Stimulated activated CD4-positive, alpha-beta T cell treated with anti-CD3 and anti-CD28 coated beads, Interleukin-2, amount 100 ng/mL, for 4 hours (primary cell): ENCODE measurements at places on chromosomes 16 and 17.

GRCh38 chr17:80071116-80071841 lies 30.1 kb upstream of the GAA start:
- no peak for DNase-seq

DNA sequence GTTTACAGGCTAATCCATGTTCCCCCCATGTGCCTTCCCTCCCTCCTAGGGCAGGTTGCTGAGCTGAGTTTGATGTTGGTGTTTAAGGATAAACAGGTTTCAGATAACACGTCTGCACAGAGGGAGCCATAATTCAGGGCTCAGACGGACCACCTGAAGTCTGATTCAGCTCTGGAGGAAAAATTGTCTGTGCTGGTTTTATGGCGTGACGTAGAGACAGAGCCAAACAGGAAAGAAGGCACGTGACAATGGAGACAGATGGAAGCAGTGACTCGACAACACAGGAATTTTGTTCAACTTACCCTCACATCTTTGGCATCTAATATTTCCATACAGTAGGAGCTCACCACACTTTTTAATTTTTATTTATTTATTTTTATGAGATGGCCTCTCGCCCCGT lies 10.7 kb upstream of the USP10 start:
- DNase-seq: no peak

- DNase-seq: no peak
Observed at GRCh38 chr16:86529160-86529559, 18.8 kb downstream of the FOXF1 start.

GRCh38 chr17:5929721-5930120 lies 140.5 kb upstream of the WSCD1 start:
- DNase-seq: no peak

- no peak for DNase-seq
Observed at GRCh38 chr16:22673421-22673831, 140.5 kb upstream of the HS3ST2 start.

- DNase-seq: no peak
Observed at GRCh38 chr16:14151256-14152030, 80.3 kb downstream of the MRTFB start.

DNA sequence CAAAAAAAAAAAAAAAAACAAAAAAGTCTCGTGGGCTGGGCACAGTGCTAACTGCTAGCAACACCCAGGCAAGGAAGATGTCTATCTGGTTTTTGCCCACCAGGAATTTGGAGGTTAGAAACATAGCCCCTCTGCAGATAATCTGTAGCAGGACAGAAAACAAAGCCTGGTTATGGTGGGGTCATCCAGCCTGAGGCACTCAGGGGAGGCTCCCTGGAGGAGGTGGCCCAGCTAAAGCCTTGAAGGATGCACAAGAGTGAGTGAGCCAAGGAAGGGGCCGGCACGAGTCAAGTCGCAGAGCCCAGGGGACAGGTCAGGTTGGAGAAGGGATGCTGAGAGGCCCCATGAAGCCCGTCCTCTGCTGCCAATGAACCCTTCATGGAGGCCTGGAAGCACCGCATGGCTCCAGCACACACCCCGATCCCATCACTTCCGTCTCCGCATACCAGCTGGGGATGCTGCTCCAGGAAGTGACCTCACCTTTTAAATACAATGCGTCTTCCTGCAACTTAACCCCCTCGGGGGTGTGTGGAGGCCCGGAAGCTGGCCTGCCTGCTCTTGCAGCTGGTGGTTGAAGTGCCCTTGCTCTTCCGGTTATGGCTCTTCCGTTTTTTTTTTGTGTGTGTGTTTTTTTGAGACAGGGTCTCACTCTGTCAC lies 86.5 kb downstream of the ENGASE start:
- DNase-seq: no peak

DNA sequence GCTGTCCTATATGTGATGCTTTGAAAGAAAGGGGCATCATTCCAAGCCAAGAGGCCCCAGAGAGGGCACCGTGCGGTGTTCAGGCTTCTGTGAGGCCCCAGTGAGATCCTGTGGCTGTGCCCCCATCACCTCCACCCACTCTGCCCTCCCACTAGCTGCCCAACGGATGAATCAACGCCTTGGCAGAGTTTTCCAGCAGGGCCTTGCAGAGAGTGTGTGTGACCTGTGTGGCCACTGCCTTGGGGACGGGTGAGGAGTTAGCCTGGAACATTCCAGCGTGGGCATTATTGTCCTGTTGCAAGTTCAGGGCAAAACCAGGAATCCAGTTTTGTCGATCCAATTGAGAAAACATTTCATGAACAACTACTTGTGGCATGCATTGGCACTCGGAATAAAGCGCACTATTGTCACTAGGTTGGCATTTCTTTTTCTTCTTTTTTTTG lies 53.7 kb downstream of the SF3B3 start:
- DNase-seq: no peak

DNA sequence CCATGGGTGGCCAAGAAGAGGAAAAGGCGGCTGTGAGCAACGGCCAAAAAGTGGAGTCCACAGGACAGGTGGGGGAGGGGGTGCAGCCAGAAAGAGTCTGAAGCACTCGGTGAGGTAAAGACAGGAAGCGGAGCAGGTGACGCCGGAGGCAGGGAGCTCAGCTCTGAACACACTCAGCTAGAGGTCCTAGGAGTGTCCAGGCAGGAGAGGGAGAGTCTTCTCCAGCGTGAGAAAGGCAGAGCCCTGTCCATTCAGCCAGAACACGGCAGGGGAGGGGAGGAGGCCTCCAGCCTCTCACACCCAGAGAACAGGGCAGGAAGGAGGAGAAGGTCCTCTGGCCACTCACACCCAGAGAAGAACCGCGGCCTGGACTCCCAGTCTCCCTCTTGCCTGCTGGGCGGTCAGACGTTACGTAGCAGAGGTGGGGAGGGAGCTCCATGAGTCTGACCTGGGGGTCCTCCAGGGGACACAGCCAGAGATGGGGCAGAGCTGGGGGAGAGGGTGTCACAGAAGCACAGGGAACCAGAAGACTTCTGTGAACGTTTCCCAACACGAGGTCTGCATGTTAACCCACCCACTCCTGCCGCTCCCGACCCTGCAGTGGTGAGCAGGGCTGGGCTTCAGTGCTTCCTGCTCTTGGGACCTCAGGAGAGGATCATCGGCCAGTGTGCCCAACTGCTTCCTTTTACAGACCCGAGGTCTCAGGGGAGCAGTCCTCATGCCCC lies 89.2 kb downstream of the ABR start:
- no peak for DNase-seq

GRCh38 chr16:825341-826061 lies 25.0 kb upstream of the GNG13 start:
- DNase-seq: no peak

GRCh38 chr16:45454-45853 lies 8.0 kb downstream of the POLR3K start:
- DNase-seq: no peak

DNA sequence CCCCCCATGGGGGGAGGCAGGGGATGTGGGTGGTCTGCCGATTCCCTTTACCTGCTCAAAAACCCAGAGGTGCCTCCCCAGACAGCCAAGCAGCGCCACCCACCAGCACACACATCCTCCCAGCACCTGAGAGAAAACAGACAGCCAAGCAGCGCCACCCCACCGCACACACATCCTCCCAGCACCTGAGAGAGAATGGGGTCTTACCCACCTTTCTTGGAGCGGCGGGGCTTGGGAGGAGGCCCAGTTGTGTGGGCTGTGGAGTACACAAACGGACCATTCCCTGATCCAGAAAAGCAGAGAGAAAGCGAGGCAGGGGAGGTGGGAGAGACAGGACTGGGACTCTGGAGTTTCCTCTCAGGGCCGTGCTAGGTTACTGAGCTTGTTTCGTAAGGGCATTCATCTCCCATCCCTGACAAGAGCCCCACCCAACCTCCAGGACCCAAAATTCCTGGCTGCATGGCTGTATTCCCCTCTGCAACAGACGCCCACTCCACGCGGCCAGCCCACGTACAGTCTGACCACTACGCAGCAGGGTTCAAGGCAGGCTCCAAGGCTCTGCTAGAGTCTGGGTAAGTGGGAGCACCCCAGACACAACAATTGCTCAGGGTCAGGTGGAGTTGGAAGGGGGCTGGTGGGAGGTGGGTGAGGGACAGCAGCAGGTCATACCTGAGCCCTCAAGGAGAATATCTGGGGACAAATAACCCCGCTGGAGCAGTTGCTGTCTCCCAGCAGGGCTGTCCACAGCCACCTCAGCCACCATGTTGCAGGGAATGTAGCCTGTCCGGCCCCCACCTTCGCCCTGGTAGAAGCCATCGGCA lies 22.3 kb downstream of the TSPOAP1 start:
- no peak for DNase-seq

GRCh38 chr16:20897253-20897897 lies 2.8 kb downstream of the DCUN1D3 start:
- no peak for DNase-seq

DNA sequence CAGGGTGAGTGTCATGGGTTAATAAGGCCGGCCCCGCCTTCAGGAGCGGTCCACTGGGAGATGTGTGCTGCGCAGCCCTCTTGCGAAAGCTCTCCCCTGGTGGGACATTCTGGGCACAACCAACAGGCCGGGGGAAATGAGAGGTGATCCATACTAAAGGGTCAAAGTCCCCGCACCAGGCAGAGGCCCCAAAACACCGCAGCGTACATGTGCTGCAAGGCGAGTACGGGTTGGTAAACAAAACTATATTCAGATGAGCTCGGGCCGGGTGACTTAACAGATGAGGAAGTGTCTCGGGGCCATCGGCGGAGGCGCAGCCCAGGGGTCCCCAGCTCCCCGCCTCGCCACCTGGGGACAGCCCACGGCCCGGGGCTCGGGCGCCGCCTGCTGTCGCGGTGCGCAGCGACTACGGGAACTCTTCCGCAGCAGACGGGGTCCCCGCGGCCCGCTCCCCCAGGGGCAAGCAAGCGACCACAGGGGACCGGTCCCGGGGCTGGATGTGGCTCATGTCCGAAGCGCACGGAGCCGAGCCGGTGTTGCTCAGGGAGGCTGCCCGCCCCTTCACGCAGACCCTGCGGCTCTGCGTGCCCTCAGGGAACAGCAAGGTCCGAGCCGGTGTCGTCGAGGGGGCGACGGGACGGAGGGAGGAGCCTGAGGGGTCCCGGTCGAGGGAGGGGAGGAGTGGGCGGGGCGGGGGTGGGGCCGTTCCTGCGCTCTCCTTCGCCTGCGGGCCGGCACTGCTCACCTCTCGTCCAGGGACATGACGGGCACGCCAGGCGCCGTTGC lies at the start of gene RAB37:
TSS of gene RAB37 (plus strand) at position 744 of the 786 bp plus-strand sequence. CDS start at position 761, 17 bp downstream.
- no peak for DNase-seq

DNA sequence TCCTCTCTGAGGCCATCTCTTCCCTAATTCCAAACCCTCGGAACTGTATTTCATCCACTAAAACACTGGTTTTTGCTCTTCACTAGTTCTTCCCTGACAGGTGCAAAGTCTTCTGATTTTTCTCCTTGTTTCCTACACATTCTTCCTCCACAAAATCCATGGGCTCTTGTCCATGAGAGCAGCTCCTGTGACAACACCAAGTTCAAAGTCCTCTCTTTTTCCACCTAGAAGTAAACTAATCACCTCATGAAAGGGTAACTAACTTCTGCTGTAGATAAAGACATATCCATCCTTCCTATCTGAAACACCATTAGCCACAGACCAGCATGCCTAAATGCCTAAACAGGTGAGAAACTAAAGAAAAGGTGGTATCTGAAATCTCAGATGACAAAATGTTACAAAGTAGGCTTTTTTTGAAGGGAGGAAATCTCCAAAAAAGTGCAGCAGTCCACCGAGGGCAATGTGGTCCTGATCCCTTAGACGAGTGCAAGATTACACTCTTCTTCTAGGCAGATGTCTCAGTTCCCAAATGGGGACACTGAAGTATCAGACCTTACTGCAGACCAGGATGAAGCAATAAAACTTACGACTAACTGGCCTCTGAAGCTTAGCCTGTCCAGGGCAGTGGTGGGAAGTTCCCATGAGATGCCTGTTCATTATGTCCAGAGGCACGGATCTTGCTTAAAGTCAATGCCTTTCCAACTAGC lies 2.8 kb downstream of the PIP4K2B start:
- DNase-seq: no peak

GRCh38 chr16:84116720-84117493 lies at the start of gene MBTPS1:
Gene MBTPS1 (minus strand): TSS chr16:84116942. CDS start chr16:84101783, 15,159 bp downstream.
- DNase-seq: peak; percentile 97

DNA sequence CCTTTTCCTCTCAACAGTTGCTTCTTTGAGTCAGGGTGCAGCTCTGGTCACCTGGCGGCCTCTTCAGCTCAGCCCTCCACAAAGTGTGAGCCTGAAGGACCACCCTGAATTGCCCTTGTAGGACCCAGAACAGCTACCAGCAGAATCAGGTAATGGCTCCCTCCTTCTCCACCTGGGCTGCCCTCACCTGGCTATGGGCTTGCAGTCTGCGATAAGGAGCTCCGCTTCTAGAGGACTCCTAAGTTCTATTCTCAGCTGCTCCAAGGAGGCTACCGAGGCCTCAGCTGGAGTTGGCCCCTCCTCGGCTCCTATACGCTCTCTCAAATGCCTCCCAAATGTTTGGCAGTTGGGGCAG lies 13.4 kb downstream of the SMIM5 start:
- DNase-seq: no peak

GRCh38 chr17:77662833-77663232 lies 295.7 kb upstream of the TNRC6C start:
- DNase-seq: no peak

DNA sequence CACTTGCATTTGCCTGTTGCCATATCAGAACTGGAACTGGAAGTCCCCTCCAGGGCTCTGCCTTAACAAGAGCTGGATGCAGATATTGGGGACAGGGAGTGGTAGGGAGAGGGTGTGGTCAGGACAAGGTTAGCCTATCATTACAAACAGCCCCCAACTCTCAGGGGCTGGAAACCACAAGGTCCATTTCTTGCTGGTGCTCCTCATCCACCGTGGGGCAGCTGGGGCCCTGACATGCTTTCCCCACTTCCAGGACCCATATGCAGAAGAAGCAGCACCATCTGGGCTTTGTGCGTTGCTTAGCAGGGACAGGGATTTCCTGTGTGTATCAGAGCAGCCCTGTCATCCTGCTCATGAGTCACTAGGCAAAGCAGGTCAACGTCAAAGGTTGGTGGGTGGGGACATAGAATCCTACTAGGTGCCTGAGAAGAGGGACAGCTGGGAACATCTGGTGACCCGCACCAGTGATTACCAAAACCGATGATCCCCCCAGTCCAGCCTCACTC lies 26.9 kb downstream of the RGS9 start:
- peak; percentile 45 for DNase-seq

DNA sequence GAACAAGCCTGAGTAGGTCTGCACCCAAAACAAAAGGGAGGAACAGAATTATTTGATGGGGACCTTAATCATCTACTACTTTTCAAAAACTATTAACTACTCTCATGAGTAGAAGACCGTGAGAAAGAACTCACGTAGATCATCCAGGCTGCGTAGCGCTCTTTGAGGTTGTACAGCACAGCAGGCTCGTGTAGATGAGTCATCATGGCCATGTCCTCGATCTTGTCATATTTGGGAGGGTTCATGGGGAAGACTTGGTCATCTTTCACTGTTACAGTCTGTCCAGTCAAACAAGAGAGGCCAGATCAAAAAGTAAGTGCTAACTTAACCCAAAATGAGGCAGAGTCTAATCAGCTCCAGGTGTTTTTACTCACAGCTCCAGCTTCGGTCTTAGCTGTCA lies 2.3 kb downstream of the MYH1 start:
- no peak for DNase-seq

GRCh38 chr16:10961231-10961630 lies 16.9 kb downstream of the CLEC16A start:
- DNase-seq: no peak

DNA sequence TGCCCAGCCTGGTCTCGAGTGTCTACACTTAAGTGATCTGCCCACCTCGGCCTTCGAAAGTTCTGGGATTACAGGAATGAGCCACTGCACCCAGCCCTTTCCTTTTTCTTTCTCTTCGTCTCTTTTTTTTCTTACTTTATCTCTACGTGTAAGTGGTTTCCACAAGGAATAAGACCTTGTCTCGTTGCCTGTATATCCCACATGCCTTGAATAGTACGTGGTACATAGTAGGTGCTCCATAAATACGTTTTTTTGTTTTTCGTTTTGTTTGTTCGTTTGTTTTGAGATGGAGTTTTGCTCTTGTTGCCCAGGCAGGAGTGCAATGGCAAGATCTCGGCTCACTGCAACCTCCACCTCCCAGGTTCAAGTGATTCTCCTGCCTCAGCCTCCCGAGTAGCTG lies 86.0 kb downstream of the YPEL2 start:
- no peak for DNase-seq
